Ovary (tissue), 10 donors: ENCODE measurements at places on chromosomes 2 and 18.
A peak's percentile ranks its signal among the peaks of the same experiment; 100 is the strongest.

GRCh38 chr2:103363639-103364038 lies 601.8 kb downstream of the TMEM182 start:
- no peak for DNase-seq

GRCh38 chr18:67218556-67218955 lies 298.0 kb downstream of the DSEL start:
- DNase-seq, result no peak

DNA sequence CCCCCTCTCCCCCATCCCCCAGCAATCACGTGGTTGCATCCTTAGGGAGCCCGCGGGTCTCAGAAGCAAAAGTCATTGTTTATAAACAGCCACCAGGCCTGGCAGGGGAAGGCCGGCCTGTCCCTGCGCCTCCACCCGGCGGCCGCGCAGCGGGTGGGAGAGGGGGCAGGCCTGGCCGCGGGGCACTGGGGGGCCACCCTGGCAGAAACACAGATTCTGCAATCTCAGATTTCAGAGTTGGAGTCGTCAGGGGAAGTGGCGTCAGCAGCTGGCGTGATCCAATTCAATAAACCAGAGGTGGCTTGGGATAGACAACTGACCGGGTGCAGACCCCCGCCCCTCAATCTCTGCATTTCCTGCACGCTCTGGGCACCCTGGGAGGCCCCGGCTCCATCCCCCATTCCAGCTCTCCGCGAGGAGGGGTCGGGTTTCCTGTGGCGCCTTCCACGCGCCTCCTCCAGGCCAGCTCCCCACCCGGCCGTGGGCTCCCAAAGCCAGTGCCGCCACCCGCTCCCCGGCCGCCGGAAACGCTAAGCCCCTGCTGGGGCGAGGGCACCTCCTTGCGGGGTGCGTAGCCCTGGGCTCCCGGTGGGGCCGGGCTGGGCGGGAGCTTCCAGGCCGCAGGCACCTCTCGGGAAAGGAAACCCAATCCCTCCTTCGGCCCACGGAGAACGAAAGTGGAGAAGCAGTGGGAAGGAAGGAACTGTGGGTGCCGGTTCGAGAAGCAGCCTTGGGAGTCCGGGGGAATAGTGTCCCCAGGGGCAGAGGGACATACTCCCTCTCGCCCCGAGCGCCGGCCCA lies 1.1 kb downstream of the BIN1 start:
- DNase-seq, result peak; percentile 65

DNA sequence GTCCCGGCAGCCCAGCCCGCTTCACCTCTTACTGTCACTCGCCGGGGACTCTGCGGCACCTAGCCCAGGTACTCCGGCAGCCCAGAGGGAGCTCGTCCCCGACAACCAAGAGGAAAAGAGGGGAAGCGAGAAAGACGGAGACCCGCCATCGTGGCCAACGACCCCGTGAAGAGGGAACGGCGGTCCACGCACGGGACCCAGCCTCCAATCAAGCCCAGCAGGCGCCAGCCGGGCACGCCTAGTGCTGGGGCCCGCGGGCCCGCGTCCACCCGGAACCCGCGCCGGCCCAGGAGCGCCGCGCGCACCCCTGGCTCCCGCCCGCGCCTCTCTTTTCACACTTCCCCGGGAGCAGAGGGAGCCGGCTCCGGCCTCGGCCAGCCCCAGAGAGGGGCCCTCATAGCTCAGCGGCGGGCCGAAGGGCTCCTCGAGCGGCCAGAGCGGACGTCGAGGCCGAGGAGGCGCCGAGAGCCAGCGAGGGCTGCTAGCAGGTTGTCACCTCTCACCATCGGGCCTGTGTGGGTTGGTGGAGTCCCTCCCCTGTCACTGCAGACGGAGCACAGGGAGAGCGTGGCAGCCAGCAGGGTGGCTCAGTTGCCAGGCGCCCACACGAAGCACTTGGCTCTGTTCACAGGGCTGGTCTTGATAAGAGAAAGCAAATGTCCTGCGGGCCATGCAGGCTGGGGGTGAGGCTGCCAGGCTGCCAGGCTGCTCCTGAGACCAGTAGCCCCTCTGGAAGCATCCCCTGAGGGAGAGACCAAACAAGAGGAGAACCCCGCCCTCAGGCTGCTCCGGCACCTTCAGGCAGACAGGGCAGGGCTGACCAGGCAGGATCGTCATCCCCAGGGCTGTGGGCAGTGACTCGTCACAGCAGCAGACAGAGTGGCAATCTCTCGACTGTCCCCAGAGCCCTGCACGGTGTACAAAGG lies 36.9 kb upstream of the KLF11 start:
- no peak for DNase-seq

DNA sequence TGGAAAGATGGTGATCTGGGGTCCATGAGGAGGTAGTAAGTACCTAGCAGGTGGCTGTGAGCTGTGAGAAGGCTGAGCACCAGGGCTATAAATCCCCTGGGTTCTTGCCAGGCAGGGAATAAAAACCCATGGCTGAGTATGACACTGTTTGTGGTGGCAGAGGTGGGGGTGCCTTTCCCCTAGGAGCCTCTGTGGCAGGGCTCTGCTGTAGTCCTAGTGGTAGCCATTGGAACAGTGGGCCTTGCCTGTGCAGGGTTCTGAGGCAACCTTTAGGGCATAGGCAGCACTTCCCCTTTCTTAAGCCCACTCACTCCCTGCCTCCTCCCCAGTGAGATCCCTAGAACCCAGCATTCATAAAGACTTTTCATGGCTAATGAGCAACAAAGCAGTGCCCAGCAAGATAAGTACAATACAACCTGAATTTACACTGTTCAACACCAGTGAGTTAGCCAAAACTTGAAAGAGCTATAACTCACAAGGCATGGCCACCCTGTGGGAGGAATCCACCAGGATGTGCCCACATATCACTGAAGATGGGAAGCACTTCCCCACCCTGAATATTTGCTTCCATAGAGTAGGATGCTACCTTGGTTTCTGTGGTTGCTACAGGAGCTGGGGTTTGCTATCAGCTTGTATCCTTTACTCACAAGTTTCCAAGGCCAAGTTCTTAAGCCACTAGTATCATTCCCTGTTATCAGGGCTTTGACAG lies 100.9 kb upstream of the NEUROD1 start:
- DNase-seq, result no peak

DNA sequence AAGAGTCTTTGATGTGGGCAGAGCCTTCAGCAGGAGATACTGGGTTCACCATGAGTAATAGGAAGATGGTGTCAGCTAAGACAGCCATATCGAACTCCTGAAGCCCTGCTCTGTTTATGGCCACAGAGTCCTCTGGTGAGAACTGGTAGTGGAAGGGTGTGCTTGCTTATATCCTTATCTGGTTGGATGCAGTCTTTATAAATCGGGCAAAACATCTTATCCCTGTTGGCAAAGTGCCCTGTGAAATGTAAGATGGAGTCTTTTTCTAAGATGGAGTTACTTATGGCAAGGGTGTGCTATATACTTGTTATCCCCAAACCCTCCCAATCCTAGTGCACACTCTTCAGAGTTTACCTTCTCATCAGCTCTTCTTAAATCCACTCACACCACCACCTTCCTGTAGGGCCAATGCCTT lies 190.8 kb upstream of the PARD3B start:
- DNase-seq, result no peak

GRCh38 chr18:22211657-22212056 lies 42.3 kb downstream of the GATA6 start:
- DNase-seq, result no peak
